ENCODE measurements at places on chromosomes 16 and 17. TPM values are rescaled to one million over a fixed set of nuclear protein-coding genes. Genes with fewer than 3 reads are reported as not detected.

- no peak for DNase-seq
- no peaks in the 10 kb centered on the region for H3K36me3 ChIP-seq
- H3K27ac ChIP-seq, result no peak overlapping the region
- peaks cover 3% of the 10 kb centered on the region for H3K27me3 ChIP-seq
These were observed 4.9 kb upstream of the PRSS27 start for GRCh38 chr16:2724816-2725348.

- peak overlapping the region; percentile 40 for H3K4me3 ChIP-seq
- peaks cover 29% of the 10 kb centered on the region for H3K4me1 ChIP-seq
- peak; percentile 91 for DNase-seq
- peaks cover 88% of the 10 kb centered on the region for H3K27me3 ChIP-seq
These were observed 1.4 kb downstream of the PRAC2 start for GRCh38 chr17:48724251-48725003.

- no peak overlapping the region for H3K4me3 ChIP-seq
- peaks cover 8% of the 10 kb centered on the region for H3K4me1 ChIP-seq
These were observed 3.9 kb upstream of the ZFPM1 start for GRCh38 chr16:88449267-88449561.

- no peak for DNase-seq
- no peak overlapping the region for H3K27ac ChIP-seq
- no peaks in the 10 kb centered on the region for H3K36me3 ChIP-seq
- H3K4me3 ChIP-seq, result no peak overlapping the region
These were observed 214.0 kb downstream of the CDH11 start for GRCh38 chr16:64907844-64908243.

DNA sequence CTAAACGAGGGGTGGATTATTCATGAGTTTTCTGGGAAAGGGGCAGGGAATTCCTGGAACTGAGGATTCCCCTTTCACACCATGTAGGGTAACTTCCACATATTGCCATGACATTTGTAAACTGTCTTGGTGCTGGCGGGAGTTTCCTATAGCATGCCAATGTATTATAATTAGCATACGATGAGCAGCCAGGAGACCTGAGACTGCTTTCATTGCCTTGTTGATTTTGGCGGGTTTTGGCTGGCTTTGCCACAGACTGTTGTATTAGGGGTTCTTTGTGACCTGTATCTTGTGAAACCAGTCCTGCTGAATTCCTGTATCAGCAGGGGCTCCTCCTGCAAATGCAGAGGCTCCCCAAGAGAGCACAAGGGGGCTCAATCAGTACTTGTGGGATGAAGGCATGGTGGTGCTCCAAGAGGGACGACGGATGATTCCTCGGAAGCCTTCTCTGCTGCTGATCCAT is 104.4 kb upstream of the CACNG5 start:
- DNase-seq, result no peak
- no peaks in the 10 kb centered on the region for H3K27me3 ChIP-seq
- H3K27ac ChIP-seq, result no peak overlapping the region
- H3K4me1 ChIP-seq, result peaks cover 2% of the 10 kb centered on the region
- peaks cover 19% of the 10 kb centered on the region for H3K36me3 ChIP-seq

DNA sequence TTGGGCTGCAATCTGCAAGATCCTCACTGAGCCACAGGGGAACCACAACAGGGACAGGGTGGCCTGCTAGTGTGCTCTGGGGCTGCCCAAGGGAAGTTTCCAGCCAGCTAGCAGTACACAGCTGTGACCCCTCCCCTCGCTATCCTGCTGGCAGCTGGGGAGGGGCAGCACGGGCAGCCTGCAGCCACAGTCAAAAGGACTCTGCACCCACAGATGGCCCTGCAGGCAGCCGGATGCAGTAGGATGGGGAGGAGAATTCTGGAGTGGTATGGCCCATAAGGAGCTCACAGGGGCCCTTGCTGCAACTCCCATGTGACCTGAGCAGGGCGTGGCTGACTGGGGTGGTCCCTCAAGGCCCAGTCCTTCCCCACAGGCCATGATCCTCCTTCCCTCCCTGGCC is 74.3 kb downstream of the PLD6 start:
- no peak overlapping the region for H3K27ac ChIP-seq
- no peak overlapping the region for H3K4me3 ChIP-seq
- peaks cover 8% of the 10 kb centered on the region for H3K4me1 ChIP-seq
- no peak for DNase-seq

Gene SYNGR2
- total RNA-seq, result 92.6 TPM

Gene CETP
- not detected for total RNA-seq
